Fibroblast of upper back skin (primary cell): ENCODE measurements at places on chromosomes 2 and 18.

GRCh38 chr2:10894264-10894935, 17.3 kb upstream of the KCNF1 start:
- no peak for DNase-seq

- peak; percentile 85 for DNase-seq
These were observed 39.5 kb downstream of the SDC1 start for GRCh38 chr2:20185176-20186022.

DNA sequence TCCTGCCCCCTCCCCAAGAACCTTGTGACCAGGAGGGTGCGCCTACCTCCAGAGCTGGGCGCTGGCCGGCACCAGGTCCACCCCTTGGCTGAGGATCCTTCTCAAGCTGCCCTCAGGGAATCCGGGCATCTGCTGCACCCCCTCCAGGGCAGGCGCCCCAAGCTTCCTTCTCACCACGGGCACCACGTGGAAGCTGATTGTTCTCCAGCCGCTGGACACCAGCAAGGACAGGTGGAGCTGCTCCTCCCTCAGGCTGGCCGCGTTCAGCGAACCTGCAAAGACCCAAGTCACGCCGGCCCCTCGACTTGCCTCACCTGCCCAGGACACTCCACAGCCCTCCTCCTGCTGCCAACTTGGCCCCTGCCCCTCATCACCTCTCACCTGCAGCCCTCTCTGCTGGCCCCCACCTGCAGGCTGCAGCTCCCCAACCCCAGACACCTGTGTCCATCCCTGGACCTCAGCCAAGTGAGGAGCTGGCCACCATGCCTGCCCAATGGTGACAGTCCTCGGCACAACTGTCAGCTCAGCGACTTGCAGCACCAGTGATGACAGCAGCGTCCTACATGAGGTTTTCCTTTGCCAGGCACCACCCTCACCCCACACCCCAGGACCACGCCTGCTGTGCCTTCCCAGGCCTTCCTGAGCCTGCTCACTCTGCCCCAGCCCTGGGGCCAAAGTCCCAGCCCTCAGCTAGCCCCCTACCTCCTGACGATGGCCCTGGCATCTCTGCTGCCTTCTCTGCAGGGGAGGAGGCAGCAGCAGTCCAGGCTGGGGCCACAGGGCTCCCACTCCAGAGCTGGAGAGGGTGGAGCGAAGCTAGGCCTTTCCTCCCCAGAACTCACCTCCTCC, 4.2 kb downstream of the MAB21L4 start:
- no peak for DNase-seq

DNA sequence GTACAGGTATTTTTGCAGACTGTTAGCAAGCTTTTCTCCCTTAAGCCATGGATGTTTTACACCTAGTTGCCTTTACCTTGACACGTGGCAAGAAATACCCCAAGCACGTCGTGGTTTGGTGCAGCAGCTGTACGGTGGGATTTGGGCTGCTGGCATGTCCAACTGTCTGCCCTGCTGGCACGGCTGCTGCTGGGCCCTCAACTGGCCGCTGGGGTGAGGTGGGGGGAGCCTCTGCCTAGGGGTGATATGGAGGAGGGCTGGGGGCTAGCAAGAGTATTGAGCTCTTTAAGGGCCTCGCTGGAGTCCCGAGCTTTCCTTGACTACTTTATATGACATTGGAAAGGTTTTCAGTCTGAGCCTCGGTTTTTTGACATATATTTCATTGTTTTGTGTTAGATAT, 41.6 kb downstream of the LPIN1 start:
- DNase-seq: no peak

DNA sequence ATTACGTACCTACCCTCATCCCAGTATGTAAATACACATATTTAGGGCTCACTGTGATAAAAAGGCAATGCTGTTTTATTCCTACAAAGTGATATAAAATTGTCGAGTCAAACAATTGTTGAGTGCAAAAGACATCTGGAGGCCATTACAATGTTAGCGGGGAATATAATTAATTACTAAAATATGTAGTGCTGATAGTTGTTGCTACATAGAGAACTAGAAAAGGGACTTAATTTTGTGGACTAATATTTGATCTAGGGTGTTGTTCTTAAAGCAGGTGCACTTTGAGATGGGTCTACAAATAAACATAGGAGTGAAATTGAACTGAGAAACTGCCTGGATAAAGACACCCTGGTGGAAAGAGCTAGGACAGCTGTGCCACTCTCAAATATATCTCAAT, 300.1 kb downstream of the NOL4 start:
- no peak for DNase-seq

DNA sequence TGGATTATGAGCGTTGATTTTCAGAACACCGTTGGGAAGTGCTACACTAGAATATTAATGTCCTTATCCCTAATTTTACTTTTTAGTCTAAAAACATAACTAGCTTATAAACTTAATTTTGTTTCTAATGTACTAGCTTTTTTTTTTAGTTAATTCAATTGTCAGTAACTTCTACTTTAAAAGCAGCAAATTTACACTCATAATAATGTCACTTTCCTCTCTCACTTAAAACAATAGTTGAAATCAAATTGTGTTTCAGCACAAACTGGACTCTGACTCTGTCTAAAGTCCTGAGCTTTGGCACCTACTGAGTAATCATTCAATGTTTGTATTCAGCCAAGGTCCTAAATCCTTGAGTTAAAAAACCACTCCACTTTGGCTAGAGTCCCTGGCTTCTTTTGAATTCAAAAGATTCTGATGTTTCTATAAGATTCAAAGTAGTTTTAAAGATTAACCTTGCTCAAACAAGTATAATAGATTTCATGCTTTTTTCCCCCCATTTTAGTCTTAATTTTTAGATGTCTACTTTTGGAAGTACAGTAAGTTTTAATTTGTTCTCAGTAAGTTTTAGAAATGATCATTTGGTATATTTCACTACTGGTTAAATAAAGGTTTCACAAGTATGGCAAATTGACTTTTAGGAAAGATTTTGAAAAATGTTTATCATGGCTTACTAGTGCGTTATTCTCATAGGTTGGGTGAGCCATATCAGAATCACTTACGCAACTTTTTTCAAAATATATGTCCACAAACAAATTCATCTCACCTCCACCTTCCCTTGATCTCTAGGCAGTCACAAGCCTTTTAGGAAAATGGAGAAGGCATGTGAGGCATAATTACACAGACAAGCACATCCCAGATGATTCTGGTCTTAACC, 23.4 kb downstream of the CCNYL1 start:
- DNase-seq: no peak

- peak; percentile 12 for DNase-seq
These were observed 132.4 kb downstream of the CYP26B1 start for GRCh38 chr2:72015266-72015665.

GRCh38 chr2:47867205-47867604, 39.1 kb downstream of the FBXO11 start:
- DNase-seq: peak; percentile 60

DNA sequence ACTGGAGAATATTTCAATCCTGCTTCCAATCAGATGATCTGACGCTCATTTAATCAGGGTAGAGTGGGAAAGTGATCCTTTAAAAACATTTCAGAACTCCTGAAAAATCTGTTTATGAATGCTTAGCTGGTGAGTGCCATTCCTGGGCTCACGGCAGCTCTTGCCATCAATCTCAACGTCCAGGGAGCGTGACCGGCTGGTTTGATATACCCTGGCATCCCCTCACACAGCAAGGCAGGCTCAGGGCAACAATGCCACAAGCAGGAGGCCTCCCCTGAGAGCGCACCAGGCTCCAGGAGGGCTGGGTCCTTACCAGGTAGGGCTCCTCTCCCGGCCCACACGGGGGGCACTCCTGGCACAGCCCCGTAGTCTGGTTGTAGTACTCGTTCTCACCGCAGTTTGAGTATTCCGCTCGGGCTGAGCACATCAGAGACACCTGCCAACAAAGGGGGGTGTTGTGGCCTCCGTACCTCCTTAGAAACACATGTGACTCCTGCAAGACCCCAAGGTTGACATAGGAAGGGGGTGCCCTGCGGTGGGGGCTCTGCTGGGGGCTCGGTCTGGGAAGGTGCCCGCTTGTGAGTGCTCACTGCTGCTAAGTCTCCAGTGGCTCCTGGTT, 59.1 kb downstream of the EDAR start:
- DNase-seq: no peak

GRCh38 chr2:85853499-85854165, 35.2 kb downstream of the ST3GAL5 start:
- DNase-seq: no peak

- DNase-seq: no peak
These were observed 36.0 kb upstream of the WIPF1 start for GRCh38 chr2:174633623-174633930.

- DNase-seq: peak; percentile 99
These were observed 39.9 kb upstream of the CDC42EP3 start for GRCh38 chr2:37711308-37711731.

DNA sequence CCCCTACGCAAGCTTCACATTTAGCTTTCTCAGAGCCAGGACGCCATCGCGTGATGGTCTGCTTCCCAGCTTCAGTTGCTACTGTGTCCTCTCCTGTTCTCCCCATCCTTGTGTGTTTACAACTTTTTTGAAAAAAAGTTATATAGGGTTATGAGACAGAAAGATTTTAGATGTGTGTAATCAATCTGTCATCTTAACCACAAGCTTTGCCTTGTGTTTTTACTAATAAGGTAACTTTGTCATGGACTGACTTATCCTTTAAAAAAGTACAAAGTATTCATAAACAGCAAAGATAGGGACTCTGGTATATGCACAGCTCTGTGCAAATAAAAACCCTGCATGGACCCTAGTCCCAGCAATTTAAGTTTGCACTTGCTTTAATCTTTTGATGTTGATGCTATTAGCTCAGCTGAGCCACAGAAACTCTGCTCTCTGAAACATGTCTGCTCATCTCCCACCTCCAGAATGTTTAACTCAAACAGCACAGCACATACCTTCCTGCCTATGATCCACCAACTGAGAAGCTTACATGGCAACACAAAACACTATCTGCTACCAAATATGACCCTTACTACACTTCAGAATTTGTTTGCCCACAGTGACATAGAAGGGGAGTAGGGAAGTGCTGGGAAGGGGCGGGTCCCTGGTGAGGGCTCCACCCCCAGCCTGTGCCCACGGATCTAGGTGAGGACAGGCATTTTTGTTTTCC, 42.7 kb downstream of the SAP130 start:
- DNase-seq: no peak

DNA sequence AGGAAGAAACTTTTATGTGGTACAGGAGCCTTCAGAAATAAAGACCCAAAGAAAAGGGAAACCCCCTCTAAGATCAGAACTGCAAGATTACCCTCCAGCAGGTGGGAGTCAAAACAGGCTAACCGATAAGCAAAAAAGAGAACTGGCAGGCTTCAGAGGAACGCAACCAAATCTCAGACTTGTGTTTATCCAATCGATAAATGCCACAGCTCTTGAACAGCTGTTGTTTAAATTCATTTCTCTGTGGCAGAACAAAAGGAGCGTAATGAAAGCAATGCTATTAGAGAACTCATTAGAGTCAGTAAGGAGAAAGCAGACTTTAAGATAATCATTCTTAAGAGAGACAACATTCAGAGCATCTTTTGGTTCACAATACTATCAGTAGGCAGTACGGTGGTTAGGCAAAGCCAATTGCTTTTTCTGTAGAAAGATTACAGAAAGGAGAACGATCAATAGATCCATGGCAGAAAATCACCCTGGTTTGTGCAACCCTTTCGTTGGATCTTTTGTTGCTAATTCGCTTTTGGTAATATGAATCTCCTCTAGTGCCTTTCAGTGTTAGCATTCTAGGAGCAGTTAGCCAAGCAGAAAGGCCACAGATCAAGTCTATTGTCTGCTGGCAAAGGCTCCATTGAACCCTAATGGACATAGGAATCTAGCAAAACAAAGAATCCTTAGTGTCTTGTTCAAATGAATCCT, 476.4 kb upstream of the CHST9 start:
- DNase-seq: no peak

- DNase-seq: no peak
These were observed 114.9 kb downstream of the ALK start for GRCh38 chr2:29806461-29806860.

DNA sequence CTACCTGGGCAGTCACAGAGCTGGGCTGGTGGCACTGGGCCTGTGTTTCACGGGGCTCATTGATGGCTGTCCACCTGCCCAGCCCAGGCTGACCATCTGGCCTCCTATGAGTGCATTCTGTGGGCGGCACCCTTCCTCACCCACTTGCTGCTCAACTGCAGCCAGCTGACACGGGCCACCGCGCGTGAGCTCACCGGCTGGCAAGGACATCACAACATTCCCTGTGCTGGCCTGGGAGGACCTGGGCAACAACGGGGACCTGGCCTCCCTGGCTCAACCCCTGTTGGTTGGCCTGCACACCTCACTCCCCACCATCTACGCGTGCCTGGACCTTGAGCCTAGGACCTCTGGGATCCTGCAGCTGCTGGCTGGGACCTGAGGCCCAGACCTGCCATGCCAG, 98.2 kb upstream of the DTNA start:
- no peak for DNase-seq

GRCh38 chr2:69375494-69376353, 11.3 kb downstream of the GFPT1 start:
- peak; percentile 10 for DNase-seq

- DNase-seq: no peak
These were observed 27.7 kb upstream of the SEMA4C start for GRCh38 chr2:96897491-96898134.

DNA sequence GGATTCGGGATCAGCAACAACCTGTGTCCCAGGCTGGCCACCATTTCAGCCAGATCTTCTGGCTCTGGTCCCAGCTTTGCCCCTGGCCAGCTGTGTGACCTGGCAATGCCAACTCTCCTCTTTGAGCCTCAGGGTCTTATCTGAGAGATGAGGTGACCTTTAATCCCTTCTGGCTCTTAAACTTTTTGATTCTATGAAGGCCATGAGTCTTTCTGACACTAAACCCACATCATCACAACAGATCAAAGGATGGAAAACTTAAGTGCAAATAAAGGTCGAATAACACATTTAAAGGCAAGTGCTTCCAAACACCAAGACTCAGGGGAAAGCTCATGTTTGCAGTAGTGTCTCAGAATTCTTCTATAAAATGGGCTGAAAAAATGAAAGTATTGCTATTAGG, 491.8 kb upstream of the NRP2 start:
- DNase-seq: no peak

DNA sequence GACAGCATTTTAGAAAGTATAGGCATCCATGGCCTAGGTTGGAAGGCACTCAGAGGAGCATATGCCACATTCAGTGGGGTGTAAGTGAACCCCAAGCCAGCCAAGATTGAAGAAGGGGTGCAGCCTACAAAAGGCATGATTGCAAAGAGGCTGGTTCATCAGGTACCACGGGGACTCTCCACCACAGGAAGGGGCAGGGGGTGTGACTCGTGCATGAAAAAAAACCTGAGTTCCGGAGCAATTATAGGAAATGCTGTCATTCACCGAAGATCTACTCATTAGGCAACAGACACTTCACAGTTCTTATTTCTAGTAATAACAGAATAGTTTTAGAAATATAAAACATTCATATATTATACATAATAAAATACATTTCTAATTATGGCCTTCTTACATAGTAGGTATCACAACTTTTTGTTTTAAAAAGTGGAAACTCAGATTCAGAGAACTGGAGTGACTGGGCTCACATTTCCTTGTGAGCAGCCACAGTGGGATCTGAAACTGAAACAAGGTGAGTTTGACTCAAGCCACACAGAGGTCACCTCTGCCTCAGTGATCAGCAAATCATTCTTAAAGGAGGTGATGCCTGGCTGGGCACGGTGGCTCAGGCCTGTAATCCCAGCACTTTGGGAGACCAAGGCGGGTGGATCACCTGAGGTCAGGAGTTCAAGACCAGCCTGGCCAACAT, 188.4 kb upstream of the GYPC start:
- DNase-seq: no peak
